ENCODE measurements at places on chromosomes 5 and 9.

DNA sequence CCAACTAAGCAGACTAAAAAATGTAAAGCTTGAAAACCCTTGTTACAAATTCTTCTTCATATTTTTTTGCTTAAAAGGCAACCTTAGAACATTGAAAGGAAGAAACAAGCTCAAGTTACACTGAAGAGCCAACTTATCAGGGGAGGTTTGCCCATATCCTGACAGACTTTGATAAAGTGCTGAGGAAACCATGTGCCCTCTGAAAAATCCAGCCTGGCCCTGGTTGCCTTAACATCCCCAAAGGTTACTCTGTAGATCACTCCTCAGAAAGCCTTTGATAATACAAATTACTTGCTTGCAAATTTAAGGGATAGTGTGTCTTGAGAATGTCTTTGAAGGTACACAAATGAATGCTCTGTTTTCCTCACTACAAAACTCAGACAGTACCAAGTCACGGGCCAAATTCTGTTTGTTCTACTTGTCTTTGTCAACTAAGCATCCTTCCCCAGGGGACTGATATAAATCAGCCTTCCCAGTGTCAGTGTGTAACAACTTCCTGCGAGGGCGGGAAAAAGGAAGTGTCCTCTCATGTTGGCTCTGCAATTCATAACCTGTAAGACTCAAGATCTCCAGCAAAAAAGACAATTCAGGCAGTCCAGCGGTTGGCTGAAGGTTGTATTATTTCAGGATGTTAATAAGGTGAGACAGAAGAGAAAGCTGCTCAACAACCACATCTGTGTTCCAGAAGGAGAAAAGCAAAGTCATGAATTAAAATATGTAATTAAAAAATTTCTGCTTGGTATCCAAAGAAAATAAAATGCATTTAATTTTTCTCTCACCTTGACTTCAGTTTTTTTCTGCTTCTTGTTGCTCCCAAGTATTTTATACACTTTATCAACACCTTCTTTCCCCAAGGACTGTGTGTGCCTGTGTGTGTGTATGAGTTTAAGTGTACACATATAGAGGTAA lies 199.9 kb downstream of the PIK3R1 start:
- no peak for DNase-seq

DNA sequence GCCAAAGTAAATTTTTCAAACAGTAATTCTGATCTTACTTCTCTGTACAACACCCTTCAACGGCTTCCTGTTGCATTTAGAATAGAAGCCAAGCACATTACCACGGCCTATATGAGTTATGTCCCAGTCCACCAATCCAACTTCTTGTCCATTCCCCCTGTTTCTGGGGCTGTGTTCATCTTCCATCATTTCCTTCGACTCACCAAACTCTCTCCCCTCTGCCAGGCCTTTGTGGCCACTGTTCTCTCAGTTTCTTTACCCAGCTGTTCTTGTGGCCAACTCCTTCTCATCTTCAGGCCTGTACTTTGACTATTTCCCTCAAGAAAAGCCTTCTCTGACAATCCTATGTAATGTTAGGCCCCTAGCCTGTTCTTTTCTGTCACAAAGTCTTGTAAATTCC lies 259.4 kb upstream of the EFNA5 start:
- DNase-seq: no peak

DNA sequence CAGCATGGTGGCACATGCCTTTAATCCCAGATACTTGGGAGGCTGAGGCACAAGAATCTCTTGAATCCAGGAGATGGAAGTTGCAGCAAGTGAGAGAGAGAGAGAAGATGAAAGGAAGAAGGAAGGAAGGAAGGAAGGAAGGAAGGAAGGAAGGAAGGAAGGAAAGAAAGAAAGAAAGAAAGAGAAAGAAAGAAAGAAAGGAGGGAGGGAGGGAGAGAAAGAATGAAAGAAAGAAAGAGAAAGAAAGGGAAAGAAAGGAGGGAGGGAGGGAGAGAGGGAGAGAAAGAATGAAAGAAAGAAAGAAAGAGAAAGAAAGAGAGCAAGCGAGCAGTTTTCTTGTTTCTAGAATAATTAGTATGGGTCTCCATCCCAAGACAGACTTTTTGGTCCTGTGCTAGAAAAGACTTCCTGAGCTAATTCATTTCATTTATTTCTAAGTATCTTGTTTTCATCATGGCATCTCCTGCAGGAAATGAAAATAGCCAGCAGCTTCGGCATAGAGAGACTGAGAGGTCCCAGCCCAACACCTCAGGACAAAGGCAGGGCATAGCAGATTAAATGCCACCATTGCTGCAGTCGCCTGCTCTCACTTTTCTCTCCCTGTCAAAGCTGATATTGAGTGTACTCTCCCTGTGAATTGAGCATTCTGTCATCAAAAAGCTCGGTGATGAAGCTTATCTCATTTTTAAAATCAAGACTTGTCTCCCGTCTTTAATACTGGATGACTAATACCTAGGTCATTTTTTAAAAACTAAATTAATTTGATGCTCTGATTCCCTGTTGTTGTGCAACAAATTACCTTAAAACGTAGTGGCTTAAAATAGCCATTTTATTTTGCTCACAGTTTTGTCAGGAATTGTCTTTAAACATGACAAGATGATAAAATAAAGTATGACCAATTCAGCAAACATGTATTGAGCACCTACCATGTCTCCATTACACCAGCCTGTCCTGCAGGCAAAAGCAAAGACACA lies 91.8 kb upstream of the ADRA1B start:
- no peak for DNase-seq

- no peak for DNase-seq
Measured at GRCh38 chr5:102737161-102737560, 17.9 kb upstream of the PAM start.

DNA sequence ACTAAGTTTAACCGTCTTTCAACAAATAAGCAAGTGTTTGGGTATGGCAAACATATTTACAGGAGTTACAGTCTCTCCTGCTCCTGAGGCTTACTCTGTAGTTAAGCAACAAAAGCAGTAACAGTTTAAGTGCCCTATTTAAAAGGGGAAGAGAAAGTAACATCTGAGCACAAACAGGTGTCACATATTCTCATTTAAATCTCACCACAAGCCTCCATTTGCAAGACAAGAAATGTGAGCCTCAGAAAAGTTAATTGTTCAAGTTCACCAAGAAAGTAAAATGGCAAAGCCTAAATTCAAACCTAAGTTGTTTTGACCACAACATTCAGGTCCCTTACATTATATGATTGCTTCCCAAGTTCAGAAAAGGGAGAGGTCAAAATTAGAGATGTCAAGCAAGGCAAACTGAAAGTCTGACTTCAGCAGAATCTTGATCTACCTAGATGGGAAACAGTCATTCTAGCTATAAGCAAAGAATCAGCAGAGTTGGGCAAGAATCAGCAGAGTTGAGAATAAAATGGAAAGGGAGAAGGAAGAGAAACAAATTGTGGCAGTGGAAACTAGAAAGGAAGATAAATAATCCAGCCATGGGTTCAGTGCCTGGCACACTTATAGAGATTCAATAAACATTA lies 93.4 kb downstream of the STRBP start:
- DNase-seq: no peak

DNA sequence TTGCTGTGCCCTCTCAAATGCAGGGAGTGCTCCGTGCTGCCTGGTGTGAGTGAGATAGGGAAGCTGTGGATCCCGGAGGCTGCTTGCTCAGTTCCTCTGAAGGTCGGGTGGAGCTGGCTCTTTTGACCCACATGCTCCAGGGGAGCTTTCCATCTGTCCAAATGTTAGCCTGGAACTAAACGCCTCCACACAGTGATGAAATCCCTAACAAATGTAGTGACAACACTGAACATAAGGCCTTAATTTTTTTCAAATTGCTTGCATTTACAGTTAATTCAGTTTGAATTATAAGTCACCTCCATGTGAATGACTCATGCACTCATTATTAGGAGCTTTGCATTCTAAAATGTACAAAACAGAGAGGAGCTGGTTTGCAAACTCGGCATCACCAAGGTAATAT lies 27.0 kb downstream of the PRDM6 start:
- no peak for DNase-seq

DNA sequence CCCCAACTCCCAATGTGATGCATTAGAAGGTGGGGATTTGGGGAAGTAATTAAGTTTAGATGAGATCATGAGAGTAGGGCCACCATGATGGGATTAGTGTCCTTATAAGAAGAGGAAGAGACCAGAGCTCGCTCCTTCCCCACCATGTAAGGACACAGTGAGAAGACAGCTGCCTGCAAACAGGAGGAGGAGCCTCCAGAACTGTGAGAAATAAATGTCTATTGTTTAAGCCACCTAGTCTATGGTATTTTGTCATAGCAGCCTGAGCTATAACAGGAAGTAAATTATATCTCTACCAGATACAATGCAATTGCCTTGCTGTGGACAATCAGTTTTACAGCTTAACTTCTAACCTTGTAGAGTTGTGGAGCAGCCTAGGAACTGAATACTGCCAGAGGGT lies 58.0 kb downstream of the ANKRD33B start:
- no peak for DNase-seq

- no peak for DNase-seq
Measured at GRCh38 chr5:32498484-32498883, 53.9 kb upstream of the ZFR start.

All from forelimb muscle (tissue), 1 donor.